SK-N-MC (cell line): ENCODE measurements at places on chromosomes 2 and 18.

- no peak for DNase-seq
These were observed 2.2 kb downstream of the IMPACT start for GRCh38 chr18:24428709-24429108.

GRCh38 chr2:112591413-112591812 is 7.0 kb downstream of the CHCHD5 start:
- no peak for DNase-seq

- DNase-seq: no peak
These were observed 38.1 kb downstream of the ST8SIA5 start for GRCh38 chr18:46718501-46719341.

DNA sequence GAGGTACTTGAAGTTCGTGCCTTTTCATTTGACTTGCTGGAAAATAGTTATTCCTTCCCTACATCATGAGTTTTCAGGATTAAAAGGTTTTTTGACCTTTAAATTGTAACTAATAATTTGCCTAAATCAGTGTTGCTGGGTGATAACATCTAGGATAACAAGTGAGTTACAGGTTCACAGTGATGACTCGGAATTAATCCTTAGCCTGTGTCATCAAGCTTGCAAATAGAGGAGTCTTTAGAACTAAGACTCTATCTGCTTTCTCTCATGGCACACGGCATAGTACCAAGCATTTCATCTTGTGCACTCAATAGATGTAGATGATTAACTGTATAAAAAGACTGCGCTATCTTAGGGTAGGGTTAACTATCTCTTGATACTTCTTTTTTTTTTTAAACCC is 79.5 kb downstream of the CAMKMT start:
- DNase-seq: no peak

- DNase-seq: no peak
These were observed 655 bp downstream of the RND3 start for GRCh38 chr2:150486539-150487484.

DNA sequence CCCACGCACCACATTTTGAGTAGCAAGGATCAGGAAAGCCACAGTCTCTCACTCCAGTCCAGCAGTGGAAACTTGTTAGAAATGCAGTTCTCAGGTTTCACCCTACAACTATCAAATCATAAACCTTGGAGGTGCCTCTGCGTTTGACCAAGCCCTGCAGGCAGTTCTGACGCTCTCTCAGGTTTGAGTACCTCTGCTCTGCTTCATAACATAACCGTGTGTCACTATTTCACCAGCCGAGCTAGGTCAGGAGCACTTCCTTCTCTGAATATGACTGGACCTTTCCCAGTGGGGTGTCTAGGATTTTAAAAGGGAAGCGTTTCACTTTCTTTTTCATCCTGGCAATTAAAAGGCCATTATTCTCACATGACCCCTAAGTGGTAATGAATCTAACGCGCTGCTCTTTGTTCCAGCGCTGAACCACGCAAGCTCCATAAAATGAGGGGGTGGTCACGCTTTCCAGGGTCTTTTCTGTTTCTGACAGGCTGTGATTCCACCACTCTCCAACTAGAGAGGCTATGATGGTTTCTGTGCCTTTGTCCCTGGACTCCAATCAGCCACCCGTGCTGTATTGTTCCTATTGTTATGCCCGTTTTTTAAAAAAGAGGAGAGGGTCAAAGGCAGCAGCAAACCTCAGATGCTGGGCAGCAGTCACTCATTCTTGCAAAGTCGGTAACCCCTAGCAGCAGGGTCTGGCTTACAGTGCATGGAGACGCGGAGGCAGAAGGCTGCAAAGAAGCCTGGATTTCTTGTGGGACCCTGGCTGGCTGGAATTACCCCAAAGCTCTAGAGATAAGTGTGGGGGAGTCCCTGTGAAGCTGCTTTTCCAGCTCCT is 75.2 kb upstream of the CTNNA2 start:
- no peak for DNase-seq

- DNase-seq: no peak
These were observed 248.8 kb downstream of the PLCL1 start for GRCh38 chr2:198053148-198053547.

DNA sequence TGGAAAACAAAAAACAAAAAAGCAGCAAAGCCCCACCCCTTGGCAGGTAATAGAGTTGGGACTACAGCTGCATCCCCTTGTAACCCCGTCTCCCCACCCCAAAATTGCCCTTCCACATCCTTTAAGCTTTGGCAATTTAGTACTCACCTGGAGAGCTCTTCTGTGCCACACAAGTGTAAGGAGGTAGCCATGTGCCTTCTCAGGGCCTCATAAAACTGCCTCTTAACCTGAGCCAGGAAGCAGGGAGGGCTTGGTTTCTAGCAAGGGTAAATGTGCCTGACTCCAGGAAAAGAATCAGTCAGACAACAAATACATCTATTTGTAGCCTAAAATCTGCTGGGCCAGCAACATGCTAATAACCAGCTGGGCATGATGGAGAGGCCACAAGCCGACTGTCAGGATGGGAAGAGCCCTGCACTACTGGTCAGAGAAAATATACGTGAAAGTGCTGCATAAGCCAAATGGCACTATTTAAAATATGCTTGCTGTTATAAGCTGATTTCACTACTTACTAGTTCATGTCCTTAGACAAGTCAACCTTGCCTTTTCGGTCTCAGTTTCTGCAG is 46.3 kb downstream of the NOP58 start:
- no peak for DNase-seq

GRCh38 chr2:222577341-222577740 is 78.6 kb downstream of the FARSB start:
- no peak for DNase-seq

- peak; percentile 35 for DNase-seq
These were observed 105.5 kb upstream of the DTNA start for GRCh38 chr18:34604591-34604990.

DNA sequence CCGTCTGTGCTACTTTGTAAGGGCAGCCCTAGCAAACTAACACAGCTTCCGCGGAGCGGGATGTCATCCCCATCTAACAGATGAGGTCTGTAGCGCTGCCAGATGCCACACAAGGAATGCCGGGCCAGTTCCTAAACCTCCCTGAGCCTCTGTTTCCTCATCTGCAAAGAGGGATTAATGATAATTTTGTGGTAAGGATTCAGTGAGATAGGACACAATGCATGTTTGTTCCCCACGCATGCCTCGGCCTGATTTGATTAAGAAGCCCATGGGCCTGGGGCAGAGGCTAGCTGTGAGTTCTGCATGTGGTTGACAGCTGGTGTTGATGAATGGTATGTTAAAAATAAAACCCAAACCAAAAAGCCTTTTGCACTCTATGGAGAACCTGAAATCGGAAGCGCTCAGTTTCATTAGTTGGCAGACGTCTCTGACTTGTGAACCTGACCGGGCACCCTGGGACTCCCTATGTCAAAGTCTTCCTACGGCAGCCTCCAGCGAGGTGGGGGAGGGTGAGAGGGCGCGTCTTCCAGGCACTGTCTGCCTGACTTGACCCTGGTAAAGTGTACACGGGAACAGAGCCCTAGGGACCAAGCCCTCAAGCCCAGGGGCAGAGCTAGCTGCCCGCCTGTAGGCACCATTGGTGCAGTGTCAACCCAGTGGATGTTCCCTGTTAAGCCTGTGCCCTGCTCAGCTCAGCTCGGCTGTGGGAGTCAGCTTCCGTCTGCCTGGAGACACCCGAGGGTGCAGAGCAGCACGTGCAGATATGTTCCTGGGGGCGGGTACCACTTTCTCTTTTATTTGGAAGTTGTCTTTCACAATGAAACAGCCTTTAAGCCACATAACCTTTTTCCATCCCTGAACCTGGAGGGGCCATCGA is 14.8 kb upstream of the INHBB start:
- no peak for DNase-seq

- DNase-seq: peak; percentile 58
These were observed 26.6 kb upstream of the SLC14A2 start for GRCh38 chr18:45588376-45589355.

DNA sequence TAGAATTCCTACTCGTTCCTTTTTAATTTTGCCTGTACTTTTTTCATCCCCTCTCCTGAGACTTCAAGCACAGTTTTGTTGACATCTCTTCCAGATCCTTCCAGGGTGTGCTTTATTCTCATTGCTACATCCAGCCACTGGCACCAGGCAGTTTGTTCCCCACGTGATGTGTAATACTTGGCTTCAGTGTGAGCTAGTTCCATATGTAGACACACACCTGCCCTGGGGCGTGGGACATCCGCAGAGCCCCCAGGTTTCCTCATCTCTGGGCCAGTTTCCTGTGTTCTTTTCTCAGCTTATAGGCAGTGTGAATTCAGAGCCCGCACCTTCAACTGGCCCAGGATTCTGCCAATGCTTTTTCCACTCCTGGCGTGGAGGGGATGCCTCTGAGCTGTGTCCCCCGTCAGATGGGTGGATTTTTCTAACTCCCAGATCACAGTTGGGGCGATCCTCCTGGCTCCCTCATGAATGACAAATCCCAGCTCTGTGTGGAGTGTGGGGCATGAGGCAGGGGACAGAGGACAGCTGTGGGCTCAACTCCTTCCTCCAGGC is 46.6 kb downstream of the DIPK1C start:
- no peak for DNase-seq

GRCh38 chr2:173990970-173991819 is 26.0 kb upstream of the SP3 start:
- no peak for DNase-seq

- no peak for DNase-seq
These were observed 1378.4 kb upstream of the PIK3C3 start for GRCh38 chr18:40576507-40577115.

DNA sequence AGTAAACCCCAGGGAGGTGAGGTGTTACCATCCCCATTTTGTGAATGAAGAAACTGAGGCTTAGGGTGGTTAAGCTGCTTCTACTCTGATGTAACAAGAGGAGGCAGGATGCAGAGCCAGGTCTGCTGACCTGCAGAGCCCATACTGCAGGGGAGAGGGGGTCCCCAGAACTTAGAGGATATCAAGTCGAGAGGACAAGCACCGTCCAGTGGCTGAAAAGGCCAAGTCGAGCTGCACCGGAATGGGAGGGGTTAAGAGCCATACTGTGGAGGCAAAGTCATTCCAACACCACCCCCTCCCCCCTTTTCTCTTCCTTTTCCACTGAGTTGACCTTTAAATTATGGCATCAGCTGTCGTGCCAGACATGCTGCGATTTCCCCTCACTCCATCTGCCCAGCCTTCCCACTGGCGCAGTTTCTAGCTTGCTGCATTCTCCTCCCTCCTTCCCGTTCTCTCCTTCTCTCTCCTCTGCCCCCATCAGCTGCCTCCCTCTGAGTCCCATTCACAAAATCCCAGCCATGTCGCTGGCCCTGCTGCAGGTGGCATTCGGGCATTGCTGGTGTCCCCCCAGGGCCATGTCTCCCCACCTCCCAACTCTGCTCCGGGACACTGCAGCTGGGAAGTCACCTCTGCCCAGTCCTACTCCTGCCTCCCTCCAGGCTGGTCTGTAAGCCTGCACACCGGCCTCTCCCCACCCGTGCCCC is 346.9 kb downstream of the DYSF start:
- no peak for DNase-seq

- DNase-seq: no peak
These were observed 68.6 kb downstream of the MTCL1 start for GRCh38 chr18:8773980-8774379.

GRCh38 chr18:29841631-29842030 is 1200.9 kb downstream of the DSC3 start:
- no peak for DNase-seq

DNA sequence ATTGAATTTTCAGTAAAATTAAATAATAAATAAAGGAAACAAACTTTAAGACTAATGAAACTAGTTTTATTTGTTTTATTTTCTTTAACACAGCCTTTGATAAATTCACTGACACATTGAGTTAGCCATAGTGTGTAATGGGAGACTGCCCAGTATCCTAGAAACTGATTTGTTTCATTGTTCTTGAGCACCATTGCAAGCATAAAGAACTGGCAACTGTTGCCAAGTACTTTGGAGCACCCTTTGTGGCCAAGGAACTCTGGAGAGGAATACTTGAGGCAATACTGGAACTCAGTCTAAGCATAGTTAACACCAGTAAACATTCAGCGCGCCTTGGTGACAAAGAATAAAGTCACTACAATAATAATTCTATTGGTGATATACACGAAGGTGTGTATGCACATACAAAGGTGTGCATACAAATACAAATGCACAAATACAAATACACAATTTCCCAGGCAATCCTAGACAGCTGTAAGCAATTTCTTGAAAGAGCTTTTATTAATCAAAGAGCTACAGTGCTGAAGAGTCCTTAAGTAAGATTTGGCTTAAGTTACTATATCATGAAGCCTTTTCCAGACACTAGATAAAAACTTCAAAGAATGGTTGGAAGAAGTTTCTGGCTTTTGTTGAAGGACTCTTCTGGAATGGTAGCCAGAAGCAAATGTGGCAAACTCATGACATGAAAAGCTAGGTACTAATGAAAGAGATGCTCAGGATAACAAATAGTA is 1371.2 kb downstream of the LRP1B start:
- DNase-seq: no peak

- DNase-seq: no peak
These were observed 111.7 kb upstream of the KLHL14 start for GRCh38 chr18:32884543-32884942.

- DNase-seq: no peak
These were observed 29.1 kb downstream of the KLHL29 start for GRCh38 chr2:23414106-23414505.

DNA sequence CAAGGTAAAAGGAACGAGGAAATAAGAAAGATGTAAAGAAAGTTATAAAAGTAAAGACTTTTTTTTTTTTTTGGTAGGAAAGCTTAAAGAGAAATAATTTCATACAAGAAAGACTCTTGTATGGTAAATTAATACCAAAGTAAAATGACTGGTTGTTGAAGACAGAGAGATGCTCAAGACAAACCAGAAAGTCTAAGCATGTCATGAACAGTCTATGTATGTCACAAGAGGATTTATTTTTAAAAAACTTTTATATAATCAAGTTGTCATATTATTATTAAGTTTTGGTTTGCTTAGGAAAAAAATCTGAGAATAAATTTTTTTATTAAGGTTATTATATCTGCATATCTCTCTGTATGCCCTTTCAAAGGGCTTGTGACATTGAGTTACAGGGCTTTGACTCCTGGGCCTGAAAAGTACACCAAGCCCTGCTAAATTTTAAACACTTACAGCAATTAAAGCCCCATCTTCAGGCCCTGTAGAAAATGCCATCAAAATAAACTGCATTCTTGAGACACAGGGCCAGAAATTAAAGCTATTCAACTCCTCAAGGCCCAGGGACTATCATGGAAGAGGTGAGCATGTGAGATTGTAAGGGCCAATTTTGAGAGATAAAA is 10.9 kb upstream of the SGPP2 start:
- DNase-seq: no peak

- no peak for DNase-seq
These were observed 1.4 kb upstream of the SIX2 start for GRCh38 chr2:45010702-45011012.

- no peak for DNase-seq
These were observed 63.1 kb downstream of the NAPG start for GRCh38 chr18:10588975-10589374.

GRCh38 chr2:223147431-223147830 is 95.4 kb downstream of the KCNE4 start:
- no peak for DNase-seq

DNA sequence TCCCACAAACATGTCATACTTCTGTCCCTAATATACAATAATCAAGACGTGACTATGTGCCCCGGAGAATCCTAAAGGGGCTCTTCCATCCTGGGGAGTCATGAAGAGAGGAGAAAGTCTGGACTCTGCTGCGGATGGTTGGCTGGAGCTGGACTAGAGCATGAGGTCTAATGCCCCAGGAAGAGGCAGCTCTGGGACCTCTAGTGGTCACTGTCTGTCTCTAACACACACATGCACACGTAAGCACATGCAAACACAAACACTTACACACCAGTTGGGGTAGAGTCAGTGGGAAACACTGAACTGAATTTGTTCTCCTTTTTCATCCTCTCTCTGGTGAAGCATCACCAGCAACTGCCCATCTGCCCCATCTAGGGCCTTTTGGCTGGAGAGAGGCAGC is 271.6 kb downstream of the TDRD15 start:
- no peak for DNase-seq
